T-helper 2 cell (primary cell): ENCODE measurements at places on chromosomes 2 and 18.
A peak's percentile ranks its signal among the peaks of the same experiment; 100 is the strongest.

- DNase-seq: peak; percentile 62
These were observed 15.4 kb downstream of the ACOXL start for GRCh38 chr2:110747522-110748488.

GRCh38 chr2:10721396-10722251 is at the start of gene ATP6V1C2:
Gene ATP6V1C2 (plus strand): TSS chr2:10721630. CDS start chr2:10722850, 1,220 bp downstream.
- no peak for DNase-seq

GRCh38 chr2:134782107-134782506 is 56.3 kb upstream of the ACMSD start:
- DNase-seq: no peak

GRCh38 chr2:100852999-100853908 is 33.3 kb downstream of the NPAS2 start:
- DNase-seq: no peak

DNA sequence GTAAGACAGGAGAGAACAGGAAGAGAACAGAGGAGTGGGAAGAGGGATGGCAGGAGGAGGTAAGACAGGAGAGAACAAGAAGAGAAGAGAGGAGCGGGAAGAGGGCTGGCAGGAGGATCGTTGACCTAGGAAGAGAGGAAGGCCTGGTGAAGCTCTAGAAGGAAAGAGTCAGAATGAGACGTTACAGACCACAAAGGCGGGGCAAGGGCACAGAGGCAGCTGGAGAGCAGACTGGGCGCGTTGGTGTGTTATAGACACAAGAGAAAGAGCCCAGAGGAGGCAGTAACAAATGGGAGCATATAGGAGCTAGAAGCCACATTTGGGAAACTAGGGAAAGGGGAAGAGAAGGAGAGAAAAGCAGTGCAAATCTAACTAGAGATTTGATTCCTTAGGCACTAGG is 26.6 kb downstream of the PTRHD1 start:
- DNase-seq: no peak

DNA sequence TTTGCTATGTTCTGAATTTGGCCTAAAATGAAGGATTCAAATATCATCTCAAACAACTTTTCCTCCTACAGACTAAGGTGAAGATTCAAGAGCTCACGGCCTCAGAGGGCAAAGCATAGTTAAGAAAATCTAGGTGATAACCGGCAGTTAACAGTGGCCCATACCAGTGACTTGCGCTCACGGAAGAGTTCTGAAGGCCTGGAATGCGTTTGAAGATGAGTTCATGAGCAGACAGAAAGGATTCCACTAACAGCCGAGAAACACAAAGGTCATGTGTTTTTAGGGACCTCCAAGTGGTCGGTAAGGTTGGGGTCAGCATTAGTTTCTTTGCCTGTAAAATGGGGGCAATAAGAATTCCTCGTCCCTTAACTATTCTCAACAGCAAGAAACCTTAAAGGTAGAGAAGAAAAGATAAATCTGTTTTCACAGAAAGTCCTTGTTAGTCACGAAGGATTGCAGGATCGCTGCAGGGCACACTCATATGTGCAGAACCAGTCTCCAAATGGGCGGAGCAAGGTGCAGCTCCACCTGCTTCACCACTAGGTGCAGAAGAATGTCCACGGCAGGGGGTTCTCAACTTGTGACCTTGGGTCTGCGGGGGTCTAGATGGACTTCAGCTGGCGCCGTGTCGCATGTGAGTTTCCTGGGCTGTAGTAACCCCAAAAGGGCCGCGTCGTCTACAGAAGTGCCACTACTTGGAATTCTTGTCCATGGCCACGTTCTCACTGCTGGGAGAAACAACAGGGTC is 708 bp upstream of the RPIA start:
- DNase-seq: peak; percentile 13

- DNase-seq: no peak
These were observed 18.7 kb downstream of the TMEM178A start for GRCh38 chr2:39684464-39684863.

- DNase-seq: no peak
These were observed 86.7 kb upstream of the SLC39A10 start for GRCh38 chr2:195570329-195570728.

DNA sequence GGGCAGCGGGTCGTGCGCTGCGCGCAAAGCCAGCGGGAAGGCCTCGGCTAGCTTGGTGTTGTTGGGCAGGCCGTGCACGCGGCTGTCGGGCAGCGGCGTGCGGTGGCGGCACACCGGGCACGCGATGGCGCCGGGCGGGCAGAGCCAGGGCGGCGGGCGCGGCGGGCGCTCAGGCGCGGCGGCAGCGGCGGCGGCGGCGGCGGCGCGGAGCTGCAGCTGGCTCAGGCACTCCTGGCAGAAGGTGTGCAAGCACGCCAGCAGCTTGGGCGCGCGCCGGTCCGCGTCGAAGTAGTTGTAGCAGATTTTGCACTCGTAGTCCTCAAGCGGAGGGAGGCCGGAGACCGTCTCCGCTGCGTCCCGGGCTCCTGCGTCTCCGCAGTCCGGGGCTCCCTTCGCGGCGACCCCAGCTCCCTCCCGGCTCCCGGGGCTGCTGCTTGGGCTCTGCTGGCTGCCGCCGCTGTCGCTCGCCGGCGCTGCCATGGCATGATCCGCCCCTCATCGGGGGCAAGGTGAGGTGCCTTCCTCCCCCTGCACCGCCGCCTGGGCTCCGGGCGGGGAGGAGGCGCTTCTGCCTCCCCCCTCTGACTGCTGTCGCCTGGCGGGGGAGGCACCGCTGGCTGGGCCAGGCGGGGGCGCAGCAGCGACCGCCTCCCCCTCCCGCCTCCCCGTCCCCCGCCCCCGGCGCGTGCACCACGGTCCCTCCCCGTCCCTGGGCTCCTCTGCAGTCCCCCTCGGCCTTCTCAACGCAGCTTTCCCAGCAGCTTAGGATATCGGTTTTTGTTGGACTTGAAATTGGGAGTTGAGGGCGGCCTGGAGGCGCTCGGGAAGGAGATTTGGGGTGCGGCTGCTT is 21.0 kb upstream of the PAX3 start:
- DNase-seq: no peak

- no peak for DNase-seq
These were observed 204.3 kb downstream of the KLHL29 start for GRCh38 chr2:23589220-23589647.

DNA sequence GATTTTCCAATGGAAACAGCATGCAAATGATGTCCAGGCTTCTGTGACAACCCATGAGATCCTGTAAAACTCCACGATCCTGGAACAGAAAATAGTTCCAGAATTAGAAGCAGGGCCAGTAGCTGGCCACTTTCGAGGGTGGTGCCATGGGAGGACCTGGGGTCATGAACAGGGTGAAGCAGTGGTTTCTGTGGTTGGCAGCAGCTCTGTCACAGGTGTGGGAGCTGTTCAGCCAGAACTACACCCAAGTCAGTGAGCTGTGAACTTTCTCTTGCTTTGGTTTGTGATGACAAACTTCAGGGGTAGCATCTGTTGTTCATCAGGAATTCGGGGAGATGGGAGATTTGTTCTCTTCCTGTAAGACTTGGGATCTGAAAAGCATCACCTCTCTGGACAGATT is 314.4 kb upstream of the NT5C1B start:
- no peak for DNase-seq

DNA sequence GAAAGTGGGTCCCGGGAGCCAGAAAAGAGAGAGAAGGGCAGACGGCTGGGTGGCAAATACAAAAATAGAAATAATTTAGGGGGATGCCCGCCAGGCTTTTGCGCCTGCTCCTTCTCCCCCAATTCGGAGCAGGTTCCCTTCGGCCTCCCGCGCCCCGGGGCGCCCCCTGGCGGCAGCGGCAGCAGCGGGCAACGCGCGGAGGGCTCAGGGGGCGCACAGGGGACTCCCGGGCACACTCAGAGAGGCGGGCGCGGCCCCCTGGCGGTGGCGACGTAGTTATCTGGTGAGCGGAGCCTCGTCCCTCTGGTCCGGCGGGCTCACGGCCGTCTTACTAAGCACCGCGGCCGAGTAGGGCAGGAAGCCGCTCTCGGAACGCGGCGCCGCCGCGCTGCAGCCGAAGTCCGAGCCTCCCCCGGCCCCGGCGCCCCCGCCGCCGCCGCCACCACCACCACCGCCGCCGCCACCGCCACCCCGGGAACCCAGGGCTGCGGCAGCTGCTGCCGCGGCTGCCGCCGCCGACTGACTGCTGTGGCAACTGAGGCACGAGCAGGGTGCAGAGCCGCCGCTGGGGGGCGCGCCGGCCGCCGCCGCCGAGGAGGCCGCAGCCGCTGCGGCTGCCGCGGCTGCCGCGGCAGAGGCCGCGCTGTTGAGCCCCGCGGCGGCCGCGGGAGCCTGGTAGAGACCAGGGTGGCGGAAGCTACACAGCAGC is 3.8 kb downstream of the EVX2 start:
- DNase-seq: no peak

GRCh38 chr2:233419602-233420391 is 65.5 kb downstream of the DGKD start:
- DNase-seq: peak; percentile 80

DNA sequence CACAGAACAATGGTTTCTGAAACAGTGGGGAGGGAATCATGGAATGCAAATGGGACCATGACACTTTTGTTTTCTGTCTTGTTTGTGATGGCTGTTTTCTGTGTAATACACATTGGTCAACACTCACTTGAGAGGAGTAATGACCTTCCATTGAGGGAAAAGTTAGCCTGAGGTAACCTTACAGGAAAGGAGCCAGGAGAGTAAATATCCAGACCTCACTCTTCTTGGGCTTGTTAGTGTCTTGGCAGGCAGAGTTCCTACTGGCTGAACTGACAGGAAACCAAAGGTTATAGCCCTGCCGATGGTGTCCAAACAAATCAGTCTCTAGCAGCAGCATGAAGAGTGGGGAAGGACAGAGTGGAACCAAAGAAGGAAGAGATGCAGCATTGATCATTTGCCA is 17.2 kb upstream of the RPRM start:
- DNase-seq: no peak

DNA sequence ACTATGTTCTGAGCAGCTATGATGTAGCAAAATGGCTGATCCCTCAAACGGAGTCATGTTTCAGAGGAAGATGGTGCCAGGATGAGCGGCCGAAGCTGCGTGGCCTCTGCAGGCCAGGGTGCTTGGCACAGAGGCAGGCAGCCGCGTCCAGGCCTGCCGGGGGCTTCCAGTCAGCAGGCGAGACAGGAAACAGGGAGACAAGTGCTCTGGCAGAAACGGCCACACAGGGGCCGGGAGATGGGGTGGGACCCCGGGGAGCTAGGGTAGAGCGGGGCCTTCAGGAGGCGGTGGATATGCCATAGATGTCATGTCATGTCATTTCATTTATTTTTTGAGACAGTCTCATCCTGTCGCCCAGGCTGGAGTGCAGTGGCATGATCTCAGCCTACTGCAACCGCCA is 50.7 kb downstream of the EIPR1 start:
- no peak for DNase-seq

DNA sequence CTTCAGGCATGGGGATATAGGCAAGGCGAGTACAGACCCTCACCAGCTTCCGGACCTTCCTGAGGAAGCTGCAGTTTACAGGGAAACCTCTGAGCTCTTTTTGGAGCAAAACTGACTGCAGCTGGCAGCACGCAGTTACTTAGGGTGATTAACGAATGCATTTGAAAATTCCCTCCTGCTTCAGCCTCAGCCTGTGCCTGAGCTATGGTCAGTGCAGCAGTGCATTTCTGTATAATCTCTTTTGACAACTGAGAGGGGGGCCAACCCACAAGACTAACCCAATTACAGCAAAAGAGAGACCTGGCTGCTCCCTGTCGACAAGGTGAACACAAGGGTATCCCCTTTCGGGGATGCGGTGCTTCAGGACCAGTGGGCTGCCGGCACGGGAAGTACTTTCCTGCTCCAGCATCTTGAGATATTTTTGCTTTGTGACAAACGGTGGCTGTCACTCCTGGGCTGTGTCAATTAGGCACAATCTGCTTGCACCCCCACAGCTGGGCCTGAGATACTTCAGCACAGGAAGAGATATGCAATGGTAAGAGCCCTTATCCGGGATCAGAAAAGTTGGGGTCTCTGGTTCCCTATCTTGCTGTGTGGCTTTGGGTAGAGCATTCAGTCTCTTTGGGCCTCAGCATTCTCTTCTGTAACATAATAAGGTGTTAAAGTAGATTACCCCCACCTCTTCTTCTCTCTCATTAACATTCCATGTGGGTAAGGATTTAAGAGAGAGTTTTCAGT is 141.0 kb downstream of the TMEM17 start:
- DNase-seq: no peak

GRCh38 chr2:229485857-229486256 is 214.8 kb upstream of the PID1 start:
- DNase-seq: no peak

DNA sequence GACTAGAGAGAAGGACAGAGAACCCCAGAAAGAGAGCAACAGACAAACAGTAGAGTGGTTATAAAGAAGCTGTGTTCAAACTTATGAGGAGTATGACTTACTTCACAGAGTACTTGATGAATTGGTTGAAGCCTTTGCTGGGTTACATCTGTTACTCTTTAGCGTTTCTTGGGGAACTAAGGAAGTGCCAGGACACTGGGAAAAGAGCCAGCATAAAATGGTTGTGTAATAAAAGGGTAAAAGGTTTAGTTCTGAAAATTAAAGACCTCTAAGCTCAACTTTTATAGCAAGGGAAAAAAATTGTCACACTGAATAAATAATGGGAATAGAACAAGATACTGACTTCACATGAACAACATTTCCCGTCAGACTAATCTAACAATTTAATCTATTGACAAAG is 17.0 kb upstream of the STAT4 start:
- DNase-seq: no peak

- no peak for DNase-seq
These were observed 51.9 kb downstream of the SLC4A1AP start for GRCh38 chr2:27715318-27716210.

- DNase-seq: peak; percentile 94
These were observed 86.8 kb downstream of the RBMS1 start for GRCh38 chr2:160406591-160407392.
